ELF-1 (cell line): ENCODE measurements at places on chromosomes 7 and 10.

- peak; percentile 6 for DNase-seq
Observed at GRCh38 chr7:19051767-19052375, 65.6 kb downstream of the TWIST1 start.

GRCh38 chr10:75754096-75754831 is 322.8 kb downstream of the LRMDA start:
- DNase-seq, result no peak

- DNase-seq, result no peak
Observed at GRCh38 chr7:2644562-2645273, 12.9 kb downstream of the TTYH3 start.

DNA sequence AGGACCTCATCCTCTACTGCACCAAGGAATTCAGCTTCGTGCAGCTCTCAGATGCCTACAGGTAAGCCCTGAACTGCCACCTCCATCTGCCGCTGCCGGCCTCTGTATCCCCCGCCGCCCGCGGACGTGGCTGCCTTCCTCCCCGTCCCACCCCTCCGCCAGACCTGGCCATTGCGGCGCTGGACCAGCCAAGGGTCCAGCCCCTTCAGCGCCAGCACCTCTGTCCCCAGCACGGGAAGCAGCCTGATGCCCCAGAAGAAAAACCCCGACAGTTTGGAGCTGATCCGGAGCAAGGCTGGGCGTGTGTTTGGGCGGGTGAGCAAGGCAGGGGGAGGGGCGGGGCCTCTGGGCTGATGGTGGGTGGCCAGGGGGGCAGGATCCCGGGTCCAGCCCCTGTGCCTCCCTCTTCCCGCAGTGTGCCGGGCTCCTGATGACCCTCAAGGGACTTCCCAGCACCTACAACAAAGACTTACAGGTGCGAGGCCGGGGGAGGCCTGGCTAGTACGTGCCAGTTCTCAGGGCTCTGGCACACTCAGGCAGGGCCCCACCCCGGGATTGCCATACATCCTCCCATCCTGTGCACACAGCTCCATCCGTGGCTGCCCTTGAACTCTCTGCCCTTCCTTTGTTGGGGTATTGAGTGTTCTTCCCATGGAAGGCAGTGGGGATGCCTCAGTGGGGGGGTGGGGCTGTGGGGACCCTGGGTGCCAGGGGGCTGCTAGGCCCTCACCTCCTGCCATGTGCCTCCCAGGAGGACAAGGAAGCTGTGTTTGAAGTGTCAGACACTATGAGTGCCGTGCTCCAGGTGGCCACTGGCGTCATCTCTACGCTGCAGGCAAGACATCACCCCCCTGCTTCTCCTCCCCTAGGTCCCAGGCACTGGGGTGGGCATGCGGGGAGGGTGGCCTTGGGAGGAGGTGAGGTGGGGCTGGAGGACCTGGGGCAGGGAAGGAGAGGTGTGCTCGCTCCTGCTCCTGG is 13.5 kb downstream of the ASL start:
- no peak for DNase-seq

GRCh38 chr10:29119374-29119773 is 169.5 kb upstream of the LYZL1 start:
- DNase-seq, result peak; percentile 82

DNA sequence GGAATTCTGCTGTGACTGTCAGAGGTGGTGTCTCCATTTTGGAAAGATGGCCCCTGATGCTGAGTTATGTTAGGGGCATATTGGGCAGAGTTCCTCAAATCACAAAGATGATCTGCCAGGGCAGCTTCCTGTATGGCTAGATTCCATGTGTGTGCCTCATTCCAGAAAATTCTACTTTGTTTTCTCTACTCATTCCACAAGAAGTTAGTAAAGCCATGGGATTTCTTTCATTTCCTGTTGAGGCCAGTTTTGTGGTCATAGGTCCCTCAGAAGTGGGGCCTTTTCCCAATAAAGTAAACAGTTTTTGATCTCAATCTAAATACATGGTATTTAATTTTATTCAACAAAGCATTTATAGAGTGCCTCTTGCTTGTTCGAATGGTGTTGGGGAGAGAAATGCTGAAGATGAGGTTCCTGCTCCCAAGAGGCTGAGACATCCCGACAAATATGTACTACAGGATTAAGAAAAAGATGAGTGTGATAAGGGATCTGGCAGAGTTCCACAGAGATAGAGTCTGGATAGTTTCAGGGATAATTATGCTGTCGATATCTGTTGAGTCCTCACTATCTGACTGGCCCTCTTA is 33.0 kb downstream of the MINDY4 start:
- DNase-seq, result no peak

- DNase-seq, result peak; percentile 35
Observed at GRCh38 chr7:100612730-100613390, 520 bp downstream of the MOSPD3 start.

GRCh38 chr7:17041324-17041723 is 159.5 kb upstream of the AGR3 start:
- DNase-seq, result no peak

DNA sequence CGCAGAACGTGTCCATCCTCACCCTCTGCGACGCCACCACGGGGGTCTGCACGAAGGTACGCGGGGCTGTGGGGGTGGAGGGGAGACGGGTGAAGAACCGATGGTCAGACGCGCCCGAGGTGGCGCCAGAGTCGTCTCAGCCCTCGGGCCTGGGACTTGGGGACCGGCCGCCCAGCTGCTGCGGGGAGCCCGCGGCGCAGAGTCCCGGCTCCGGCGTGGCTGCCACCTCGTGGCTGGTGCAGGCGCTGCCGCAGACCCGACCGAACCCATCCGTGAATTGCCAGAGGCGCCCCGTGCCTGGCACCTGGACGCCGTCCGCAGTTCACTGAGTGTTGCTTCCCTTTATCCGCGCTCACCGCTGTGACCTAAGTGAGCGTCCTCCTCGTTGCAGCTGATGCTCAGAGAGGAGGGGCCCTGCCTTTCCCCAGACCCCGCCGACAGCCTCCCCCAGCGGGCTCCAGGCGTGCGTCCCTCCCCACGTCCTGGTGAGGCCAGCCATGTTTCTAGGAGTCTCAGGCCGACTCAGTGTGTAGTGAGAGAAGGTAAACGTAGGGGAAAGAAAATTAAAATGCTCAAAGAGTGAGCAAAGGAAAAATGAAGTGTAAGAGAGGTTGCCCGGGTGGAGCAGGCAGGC is 208.7 kb downstream of the PAXIP1 start:
- peak; percentile 75 for DNase-seq

DNA sequence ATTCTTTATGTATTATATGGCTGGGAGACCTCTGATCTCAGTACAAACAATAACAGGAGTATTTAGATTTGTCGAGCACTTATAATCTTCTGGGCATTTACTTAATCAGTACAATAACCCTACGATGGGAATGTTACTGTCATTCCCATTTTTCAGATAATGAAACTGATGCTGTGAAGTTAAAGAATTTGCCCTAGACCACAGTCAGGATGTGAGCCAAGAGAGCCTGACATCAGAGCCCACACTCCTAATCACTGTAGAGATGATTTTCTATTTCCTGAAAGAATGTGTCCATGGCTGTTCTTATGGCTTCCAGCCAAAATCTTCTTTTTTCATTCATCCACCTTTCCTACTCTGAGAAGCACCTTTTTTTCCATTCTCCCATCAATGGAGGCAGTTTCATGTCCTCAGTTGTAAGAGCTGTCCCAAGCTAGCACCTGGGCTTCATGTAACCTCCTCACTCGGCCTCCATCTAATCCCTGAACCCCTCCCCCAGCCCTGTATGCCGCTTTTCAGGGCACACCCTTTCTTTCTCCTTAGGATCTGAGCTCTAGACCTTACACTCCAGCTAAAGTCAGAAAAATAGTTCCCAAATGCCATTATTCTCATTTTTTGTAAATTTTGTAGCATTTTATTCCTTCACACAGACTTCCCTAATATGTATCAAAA is 12.2 kb upstream of the CAV1 start:
- DNase-seq, result no peak

DNA sequence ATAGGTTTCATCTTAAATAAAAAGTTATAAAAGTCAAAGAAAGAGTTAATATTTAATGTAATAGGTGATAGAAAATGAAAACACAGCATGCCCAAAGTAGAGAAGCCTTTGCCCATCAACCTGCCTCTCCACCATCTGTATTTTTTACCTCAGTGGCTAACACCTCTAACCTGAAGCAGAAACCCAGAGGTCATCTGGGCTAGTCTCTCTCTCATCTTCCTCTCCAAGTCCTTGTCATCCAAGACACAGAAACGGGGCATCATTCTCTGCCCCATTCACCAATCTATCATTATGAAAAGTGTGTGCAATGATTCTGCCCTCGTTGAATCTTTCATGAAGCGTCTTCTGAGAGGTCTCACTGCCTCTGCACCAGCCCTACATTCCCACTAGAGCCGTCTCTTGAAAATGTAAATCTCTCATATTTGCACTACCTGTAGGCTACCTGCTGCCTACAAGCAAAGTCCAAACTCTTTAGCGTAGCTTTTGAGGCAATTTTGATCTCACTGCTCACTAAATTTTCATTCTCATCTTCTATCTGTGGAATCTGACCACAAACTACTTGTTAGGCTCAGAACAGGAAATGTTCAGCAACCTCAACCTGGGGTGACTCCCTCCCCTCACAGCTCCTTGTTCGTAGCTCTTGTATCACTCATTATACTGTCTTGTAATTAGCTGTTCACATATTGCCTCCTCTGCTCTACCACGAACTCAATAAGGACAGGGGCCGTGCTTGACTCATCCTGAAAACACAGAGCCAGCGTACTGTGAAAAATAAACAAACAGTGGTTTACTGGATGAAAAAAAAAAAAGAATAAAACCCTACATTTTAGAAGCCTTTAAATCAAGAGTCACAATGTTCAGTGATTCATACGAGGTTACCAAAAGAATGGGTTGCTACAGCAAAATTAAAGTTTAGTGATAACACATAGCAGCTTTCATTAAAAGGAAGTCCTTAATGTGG is 83.1 kb downstream of the CTNNA3 start:
- no peak for DNase-seq

GRCh38 chr7:28072876-28073514 is 107.6 kb downstream of the JAZF1 start:
- peak; percentile 30 for DNase-seq

- no peak for DNase-seq
Observed at GRCh38 chr7:106916679-106917078, 51.6 kb downstream of the PIK3CG start.

- DNase-seq, result no peak
Observed at GRCh38 chr7:31017032-31017675, 35.0 kb upstream of the ADCYAP1R1 start.

DNA sequence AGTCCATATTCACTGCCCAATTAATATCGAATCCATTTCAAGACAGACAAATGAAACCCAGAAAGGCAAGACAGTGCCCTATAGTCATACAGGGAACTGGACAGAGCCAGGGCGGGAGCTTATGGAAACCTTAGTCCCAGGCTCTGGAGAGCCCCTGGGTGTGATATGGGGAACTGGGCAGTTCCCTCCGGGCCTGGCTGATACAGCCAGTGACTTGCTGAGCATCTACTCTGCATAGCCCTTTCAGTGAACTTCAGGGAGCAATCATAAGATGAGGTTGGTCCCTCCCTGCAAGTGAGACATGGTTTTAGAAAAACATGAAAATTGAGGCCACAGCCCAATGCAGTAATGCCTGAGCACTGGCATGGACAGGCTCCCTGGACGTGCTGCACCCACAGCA is 241.9 kb downstream of the GRID1 start:
- DNase-seq, result no peak

GRCh38 chr7:125618516-125618915 is 688.9 kb upstream of the POT1 start:
- DNase-seq, result no peak

- peak; percentile 37 for DNase-seq
Observed at GRCh38 chr10:130352291-130352645, 216.1 kb downstream of the GLRX3 start.

- no peak for DNase-seq
Observed at GRCh38 chr10:81898518-81898917, 23.5 kb downstream of the NRG3 start.

- DNase-seq, result peak; percentile 75
Observed at GRCh38 chr7:150980663-150981062, 2.5 kb upstream of the KCNH2 start.

- DNase-seq, result no peak
Observed at GRCh38 chr10:123500110-123500509, 166.0 kb upstream of the GPR26 start.

DNA sequence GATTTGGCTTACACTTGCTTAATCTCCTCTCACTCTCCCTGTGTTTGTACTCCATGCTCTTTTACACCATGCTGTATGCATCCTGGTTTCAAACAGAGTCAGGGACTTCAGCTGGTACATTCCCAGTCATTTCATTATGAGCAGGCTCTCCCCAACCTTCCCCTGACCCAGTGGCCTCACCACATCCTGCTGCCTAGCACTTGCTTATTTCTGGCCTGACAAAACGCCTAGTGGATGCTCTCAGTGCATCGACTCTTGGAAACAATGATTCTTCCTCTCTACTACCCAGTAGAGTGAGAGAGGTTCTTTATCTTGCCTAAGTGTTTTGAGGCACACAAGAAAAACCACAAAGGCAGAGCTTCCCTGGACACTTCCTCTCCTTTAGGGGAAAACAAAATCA is 63.4 kb downstream of the CAV1 start:
- no peak for DNase-seq

GRCh38 chr7:70210936-70211310 is 612.6 kb downstream of the AUTS2 start:
- no peak for DNase-seq
